ENCODE measurements at places on chromosomes 7 and 10.

- no peak for DNase-seq
Observed at GRCh38 chr7:41491308-41491707, 211.6 kb downstream of the INHBA start.

DNA sequence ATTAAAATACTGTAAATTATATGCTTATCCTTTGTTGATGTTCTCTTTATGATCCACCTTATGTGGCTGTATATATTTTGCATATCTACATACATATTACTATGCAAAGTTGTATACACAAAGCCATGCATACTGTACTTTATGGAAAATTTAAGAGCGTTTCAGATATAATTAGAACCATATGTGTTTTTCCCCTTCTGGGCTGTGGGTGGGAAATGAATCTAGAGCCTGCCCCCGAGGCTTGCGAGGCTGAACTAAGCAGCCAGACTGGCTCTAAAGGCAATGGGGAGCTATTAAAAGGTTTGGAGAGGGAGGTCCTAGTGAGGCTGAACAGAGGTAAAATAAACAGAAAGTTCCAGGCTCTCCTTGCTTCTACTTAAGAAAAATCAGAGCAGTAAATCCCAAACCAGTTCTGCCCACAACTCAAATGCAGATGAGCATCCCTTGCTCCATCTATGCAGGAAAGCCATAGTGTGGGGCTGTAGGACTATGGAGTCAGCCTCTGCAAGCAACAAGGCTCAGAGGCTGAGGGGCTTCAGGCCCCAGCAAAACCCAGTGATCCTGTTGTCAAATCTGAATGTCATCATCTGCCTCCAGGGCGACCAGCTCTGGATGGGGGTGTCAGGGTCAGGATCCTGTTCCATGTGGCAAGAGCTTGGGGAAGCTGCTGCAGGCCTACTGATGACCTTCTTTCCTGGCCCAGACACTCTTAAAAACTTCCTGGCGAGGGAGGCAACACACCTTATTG is 14.1 kb upstream of the DDIT4 start:
- DNase-seq: no peak

GRCh38 chr7:73376671-73377412 is 48.9 kb downstream of the FKBP6 start:
- no peak for DNase-seq

DNA sequence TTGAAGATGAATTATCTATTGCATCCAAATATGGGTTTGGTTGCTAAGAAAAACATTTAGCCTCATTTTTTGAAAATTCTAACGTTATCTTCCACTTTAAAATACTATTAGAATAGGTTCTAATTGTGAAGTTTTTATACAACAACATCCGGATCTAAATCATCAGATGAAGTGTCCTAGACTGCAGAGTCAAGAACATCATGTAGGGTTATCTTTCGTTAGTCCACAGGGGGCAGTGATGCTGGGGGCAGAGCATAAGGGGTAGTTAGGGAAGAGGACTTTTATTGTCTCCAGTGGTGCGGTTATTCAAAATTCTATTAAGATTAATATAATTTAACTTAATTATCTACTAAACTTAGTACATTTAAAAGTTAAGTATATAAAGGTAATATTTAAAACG is 990.6 kb upstream of the PHF14 start:
- DNase-seq: no peak

DNA sequence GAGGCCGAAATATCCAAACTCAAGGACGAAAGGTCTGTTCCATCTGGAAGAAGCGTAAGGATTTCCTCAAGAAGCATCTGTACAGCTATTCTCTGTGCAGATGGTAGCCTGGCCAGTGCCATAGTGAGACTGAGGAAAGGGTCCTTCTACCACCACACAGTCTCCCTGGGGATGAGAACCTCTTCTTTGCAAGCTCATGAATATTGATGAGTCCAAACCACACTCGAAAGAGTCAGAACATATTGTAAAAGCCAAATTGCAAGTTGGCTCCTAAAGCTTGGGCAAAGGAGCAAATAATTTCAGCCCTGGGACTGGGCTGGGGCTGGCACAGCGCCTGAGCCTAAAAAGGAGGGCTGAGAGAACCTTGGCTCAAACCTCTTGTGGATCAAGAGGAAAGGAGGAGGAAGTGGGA is 66.1 kb upstream of the PIP4K2A start:
- no peak for DNase-seq

- DNase-seq: no peak
Observed at GRCh38 chr10:78458983-78459638, 425.4 kb downstream of the RPS24 start.

DNA sequence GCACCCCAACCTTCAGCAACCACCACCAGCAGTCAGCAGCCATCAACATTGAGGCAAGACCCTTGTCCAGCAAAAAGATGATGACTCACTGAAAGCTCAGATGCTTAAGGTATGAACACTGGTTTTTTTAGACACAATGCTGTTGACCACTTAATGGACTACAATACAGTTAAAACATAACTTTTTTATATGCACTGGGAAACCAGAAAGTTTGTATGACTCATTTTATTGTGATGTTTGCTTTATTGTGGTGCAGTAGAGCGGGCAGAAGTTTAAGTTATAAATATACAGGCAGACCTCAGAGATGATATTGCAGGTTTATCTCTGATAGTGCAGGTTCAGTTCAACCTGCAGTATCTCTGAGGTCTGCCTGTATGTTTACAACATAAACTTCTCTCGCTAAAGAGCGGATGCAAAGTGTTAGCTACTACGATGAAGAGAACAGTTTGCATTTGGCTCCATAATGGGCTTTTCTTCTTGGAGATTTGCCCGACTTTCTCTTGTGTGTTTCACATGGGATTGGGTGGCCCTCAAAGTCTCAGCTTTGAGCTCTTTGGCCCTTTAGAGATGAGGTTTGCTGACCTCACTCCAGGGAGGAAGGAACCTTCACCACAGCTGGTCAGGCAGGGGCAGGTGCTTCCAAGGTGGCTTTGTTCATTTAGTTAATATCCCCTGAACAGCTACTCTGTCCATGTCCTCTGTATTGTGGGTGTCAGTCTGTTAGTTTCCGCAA is 84.4 kb upstream of the SHH start:
- DNase-seq: no peak

DNA sequence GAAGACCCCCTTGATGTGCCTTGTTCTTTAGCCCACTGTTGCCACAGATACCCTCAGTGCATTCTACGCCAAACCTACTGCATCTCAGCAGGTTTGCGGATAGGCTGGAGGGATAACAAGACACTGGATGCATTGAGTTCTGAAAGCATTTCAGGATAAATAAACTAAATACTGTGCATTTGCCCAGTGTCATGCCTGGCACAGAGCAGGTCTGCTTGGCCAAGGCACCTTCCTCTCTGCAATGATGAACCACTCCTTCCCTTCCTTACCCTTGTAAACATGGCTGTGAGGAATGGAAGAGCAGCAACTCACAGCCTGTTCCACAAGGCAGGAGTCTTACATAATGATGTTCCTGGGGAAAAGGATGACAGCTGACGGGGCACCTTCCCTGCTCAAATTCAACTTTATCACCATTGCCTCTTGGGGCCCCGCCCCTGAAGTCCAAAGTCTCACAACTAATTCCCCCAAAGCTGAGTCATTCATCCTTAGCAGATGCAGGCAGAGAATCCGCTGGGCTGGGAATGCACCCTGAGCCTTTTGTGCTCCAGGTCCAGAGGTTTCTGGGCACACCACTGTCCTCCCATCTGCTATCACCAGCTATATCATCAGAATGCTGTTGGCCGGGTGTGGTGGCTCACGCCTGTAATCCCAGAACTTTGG is 11.6 kb downstream of the DDX56 start:
- no peak for DNase-seq

DNA sequence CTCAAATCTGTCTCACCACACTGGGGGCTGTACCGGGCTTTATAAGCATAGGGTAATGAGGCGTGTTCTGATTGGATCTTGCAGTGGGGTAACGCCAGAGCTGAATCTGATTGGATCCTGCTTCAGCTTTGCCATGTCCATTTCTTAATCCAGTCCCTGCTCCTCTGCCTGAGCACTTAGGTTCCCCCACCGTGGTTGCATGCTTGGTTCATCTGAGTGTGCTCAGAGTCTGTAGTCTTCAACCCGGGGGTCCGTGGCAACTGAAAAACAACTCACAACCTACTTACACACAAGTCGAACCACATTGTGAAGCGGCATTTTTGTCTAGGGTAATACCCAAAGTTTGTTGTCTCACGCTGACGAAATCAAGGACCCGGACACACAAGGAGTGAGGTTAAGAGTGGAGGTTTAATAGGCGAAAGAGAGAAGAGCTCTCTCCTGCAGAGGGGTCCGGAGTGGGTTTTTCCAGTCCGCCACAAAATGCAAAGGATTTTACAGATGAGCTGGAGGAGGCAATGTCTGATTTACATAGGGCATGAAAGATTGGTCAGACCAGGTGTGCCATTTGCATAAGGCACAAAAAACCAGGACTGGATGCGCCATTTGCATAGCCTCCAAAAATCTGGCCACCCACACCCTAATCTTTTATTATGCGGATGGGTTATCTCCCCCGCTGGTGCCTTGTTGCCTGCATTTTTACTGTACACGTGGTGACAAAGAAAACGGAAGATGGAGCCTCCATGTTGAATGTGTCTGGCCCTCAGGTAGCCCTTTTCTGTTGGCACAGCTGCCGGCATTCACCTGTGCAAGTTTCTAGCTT is 641.8 kb upstream of the FOXK1 start:
- no peak for DNase-seq

DNA sequence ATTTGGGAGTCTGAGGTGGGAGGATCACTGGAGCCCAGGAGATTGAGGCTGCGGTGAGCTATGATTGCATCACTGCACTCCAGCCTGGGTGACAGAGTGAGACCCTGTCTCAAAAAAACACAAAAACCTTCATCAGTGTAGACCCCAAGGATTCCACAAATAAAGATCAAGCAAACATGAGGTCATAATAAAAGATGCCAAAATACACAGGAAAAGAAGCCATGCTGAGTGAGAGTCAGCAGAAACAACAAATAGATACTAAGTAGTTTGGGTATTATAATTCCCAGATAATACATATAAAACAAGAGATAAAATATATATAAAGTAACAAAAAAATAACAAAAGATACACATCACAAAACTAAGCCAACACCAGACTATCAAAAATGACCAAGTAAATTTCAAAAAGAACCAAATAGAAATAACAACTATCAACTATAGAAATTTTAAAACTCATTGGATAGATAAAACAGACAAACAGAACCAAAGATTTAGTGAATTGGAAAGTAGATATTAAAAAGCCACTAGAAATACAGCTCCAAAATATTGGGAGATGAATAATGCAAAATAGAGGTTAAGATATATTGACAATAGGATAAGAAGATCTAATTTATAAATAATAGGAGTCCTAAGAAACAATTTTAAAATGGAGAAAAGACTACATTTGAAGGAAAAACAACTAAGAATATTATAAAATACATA is 48.9 kb upstream of the FHIP2A start:
- DNase-seq: no peak

- no peak for DNase-seq
Observed at GRCh38 chr7:101308245-101309085, 13.1 kb downstream of the IFT22 start.

GRCh38 chr10:15427843-15428414 is 56.8 kb upstream of the FAM171A1 start:
- DNase-seq: no peak

DNA sequence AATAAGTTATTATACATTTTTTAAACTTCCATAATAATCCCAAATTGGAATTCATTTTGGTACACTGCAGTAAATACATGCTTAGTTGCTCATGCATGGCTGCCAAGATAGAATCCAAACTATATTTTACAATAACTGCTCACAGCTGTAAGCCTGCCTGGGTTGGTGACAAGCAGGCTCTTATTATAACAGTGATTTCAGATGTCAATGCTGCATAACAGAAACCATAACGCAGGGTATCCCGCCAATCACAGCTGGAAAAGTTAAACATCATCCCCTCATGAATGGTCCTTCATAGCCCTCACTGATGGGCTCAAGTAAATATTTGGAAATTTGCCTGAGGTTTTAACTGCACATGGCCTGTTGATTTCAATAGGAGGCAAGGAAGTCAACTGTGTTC is 149.8 kb downstream of the AMPH start:
- DNase-seq: no peak

DNA sequence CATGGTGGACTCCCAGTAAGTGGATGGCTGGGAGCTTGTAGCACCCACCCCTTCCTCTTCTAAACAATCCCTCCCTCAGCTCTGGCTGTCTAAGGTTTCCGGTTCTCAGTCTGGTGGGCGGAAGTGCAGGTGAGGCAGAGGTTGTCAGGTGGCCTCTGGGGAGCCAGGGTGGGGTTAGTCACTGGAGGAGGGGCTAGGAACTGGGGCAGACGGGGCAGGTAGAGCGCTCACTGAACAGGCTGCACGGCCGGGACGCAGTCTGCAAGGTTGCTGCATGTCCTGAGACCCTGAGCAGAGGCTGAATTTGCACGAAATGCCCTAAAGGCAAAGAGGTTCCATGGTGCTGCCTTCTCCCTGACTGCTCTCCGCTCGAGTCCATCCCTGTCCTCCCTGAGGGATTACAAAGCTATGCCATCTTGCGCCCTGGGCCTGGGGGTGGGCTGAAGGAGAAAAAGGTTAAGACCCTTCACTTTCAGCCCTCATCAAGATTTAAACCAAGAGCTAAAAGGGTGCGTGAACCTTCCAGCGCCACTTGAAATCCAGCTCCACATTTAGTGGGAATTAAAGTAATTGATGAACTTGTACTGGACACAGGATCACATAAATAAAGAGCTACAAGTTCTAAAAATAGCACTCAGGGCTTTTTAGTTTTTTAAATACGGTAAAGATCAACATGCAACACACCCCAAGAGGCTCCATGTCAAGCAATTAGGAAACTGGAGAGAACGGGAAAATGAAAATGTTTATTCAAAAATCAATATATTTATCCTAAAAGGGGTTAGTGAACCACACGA is 62.3 kb upstream of the CTBP2 start:
- DNase-seq: no peak

DNA sequence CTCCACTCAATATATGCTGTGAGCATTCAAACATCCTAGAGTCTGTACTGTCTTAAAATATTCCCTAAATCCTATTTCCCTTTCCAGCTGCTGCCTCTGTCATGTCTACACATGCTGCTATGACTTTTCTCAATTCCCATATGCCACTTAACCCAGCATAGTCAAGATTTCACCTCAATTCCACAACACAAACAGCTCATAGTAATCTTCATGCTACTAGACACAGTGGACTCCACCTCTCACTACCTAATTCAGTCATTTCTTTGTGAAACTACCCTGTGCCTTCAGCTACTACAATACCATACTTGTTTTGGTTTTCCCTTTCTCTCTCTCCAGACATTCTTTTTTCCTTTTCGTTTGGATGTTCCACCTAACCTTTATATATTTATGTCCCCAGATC is 45.5 kb downstream of the GSAP start:
- DNase-seq: no peak

DNA sequence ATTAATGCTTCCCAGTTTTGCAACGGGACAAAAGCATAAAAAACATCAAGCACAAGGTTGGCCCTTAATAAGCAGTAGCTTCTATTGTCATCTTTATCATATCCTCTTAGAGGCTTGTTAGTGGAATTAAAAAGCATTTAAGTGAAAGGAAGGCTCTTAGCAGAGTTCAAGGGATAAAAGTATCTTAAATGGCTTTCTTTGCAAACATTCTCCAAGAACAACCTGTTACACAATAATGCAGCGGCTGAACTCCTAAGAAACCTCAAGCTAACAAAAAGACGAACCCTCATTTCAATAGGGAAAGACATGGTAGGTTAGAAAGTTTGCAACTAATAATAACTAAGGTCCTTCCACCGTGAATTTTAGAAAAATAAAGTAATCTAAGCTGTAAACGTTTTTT is 82.1 kb downstream of the MPP7 start:
- DNase-seq: no peak

GRCh38 chr7:44678471-44679179 is 70.0 kb upstream of the ZMIZ2 start:
- DNase-seq: no peak
